ENCODE measurements at places on chromosomes 5 and 9.

DNA sequence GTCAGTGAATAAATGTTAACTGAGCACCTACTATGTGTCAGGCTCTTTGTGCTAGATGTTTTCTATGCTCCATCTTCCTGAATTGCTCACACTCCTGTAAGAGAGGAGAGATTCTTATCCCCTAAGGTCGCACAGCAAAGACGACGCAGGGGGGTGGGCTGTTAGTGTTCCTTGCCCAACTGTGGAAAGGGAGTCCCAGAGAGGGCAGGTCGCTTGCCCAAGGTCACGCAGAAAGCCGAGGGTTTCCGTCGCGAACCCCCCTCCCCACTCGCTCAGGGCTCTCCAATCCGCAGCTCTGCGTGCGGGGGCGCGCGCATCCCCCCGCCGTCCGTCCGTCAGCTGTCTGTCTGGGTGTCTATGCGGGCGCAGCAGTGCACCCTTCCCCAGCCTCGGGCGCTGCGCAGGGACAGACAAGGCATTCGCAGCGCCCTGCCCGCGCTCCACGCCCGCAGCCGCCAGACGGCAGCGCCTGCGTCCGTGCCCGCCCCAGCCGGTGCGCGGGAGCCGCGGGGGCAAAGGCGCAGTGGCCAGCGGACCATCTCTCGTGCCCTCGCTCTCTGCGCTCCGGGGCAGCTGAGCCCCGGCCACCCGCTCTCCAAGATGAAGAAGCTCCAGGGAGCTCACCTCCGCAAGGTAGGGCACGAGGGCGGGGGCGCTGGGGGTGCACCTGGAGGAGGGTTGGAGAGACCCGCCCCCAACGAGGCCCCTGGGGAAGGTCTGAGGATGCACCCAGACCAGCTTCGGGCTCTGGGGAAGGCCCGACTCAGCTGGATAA is at the start of gene SLC6A7:
Gene SLC6A7 (plus strand): TSS at position 335 of the 775 bp plus-strand sequence. CDS start 266 bp downstream, at position 601.
- no peak for DNase-seq

DNA sequence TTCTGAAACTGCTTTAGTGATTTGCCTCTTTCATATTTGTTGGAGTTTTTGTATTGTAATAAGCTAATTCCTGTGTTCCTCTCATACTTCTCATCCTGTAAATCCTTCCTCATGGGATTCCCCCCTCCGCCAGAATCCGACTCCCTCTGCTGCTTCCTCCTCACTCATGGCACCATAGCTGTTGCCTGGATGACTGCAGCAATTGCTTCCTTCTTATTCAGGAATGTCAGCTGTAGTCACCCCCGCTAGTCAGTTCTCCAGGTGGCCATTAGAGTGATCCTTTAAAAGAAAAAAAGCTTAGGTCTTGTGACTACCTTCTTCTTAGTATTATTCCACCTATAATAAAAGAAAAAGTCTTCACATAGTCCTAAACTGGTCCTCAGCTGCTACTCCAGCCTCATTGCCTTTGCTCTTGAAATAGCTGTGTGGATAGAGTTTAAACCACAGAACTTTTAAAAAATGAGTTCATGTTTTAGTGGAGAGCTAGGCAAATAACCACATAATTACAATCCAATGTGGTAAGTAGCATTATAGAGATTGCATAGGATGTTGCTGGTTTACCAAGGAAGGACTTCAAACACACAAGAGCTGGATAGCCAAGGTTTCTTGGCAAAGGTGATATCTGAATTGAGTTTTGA is 227.3 kb downstream of the KDM4C start:
- no peak for DNase-seq

GRCh38 chr5:949275-949543 is 56.5 kb downstream of the TRIP13 start:
- no peak for DNase-seq

DNA sequence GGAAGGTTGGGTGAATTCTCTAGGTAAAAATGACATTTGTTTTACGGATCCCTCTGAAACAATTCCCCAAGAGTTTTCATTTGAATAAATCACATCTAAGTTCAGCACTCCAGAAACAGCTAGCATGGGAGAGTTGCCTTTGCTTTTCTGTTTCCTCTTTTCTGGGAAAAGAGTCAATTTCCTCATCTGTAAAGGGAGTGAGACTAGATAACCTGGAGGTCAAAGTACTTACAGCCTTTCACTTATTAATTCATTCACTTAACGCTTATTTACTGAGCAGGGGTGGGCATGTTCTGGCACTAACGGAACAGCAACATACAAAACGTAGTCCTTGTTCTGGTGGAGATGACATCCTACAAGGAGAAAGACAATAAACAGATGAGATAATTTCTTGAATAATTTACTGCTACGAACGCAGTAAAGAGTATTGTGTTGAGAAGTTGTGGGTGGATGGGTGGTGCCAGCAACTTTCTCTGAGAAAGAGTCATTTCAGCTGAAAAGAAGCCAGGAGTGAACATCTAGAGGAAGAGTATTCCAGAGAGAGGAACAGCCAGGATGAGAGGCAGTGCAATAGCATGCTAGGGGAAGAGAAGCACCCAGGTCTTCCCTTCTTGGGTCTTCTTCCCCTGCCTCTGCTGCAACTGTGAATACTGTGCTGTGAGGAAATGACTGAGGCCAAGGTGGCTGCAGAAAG is 335.6 kb downstream of the ZSWIM6 start:
- no peak for DNase-seq

GRCh38 chr5:19496056-19496455 is 491.9 kb downstream of the CDH18 start:
- DNase-seq: no peak

- no peak for DNase-seq
These were observed 70.8 kb upstream of the FAM174A start for GRCh38 chr5:100464418-100464817.

DNA sequence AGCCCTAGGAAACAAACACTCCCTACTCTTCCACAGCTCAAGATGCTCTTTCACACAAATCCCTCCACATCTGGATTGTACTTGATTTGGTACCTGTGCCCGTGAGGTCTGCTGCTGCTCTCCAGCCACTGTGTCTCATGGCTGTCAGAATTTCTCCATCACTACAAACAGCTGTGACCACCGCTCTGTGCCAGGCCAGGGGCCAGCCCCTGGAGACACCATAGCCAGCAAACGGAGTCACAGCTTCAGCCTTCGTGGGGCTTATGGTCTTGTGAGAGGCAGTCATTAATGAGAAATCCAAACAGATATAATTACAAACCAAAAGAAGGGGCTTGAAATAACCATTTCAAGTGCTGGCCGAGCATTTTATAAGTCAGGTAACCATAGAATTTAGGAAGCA is 43.6 kb downstream of the ADAM19 start:
- no peak for DNase-seq

DNA sequence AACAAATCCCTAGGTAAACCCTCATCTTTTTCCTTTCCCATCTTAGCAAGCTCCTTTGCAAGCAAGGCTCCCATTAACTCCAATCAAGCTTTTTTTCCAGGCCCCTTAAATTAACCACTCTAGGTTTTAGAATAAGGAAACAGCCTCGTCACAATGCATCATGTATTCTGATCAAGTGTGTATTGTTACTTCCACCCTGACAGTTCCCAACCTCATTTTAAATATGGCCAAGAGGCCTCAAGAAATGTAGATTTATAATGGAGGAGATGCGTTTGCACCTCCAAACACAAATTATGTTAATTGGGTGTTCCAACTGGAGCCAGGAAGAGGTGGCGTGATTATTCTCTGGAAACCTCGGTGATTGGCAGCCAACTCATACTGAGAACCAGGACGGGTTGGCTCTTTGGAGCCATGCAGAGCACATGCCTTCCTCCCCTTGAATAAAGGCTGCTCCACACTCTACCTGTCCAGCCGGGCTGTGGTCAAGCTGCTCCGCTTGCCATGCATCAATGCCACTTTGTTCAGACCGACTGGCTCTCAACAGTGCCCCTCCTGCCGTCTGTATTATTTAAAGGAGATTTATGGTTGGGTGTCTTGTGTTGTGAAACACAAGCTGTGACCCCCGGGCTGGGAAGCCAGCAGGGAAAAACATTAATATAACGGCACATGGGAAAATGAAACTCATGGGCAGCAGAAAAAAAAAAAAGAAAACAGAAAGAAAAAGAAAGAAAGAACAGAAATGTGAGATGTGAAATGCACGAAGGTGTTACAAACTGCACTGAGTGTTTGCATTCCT is 191.1 kb downstream of the EBF1 start:
- no peak for DNase-seq

GRCh38 chr9:125515983-125516940 is 190.7 kb downstream of the MAPKAP1 start:
- no peak for DNase-seq

DNA sequence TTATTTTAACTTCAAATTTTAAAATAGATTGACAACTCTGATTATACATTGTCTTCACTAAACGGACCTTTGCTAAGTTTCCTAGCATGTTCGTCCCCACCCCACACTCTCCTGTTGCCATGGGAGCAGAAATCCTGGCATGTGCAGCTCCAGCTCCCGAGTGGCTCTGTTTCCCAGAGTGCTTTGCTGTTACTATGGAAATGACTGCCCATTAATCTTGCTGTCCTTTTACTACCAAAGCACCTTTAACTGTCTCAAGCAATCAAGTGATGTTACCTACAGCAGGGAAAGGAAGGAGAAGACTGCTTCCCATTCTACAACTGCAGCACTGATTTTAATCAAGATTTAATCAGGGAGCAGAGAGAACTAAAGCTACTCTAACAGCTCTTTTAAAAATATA is 212.0 kb upstream of the KIF2A start:
- DNase-seq: peak; percentile 10

Measured in NCI-H1930 (cell line).